Activated naive CD4-positive, alpha-beta T cell treated with anti-CD3 and anti-CD28 coated beads, Interleukin-2, amount 50 U/mL, for 72 hours (primary cell): ENCODE measurements at places on chromosomes 4 and X. TPM values are rescaled to one million over a fixed set of nuclear protein-coding genes. Genes with fewer than 3 reads are reported as not detected.
A peak's percentile ranks its signal among the peaks of the same experiment; 100 is the strongest.

DRD5 gene
- total RNA-seq: not detected

RIBC1 gene
- 1.7 TPM for total RNA-seq

GRCh38 chrX:48045410-48046311 lies 25.8 kb downstream of the ZNF630 start:
- DNase-seq: no peak

GRCh38 chr4:138222046-138222445 lies 20.1 kb downstream of the SLC7A11 start:
- DNase-seq: no peak

- no peak for DNase-seq
These were observed 95.8 kb downstream of the ATXN3L start for GRCh38 chrX:13223868-13224567.

DNA sequence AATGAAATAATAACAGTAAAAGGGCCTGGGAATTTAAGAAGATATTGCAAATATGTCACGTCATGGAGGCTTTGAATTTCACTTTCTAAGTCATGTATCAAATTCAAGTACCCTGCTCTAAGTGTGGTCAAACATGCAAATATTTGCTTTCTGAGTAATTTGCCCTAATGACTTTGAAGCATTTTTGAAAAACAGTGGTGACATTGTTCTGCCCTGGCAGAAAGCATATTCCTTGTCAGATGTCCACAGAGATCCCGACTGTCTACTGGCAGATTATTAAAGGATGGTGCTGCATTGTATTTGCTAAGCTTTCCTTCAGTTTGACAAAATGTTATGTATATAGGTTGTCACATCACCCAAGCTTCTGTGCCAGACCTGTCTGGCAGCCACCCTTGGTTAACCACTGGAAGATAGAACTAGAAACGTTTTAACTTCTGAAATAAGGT lies 92.5 kb downstream of the ANK2 start:
- no peak for DNase-seq

GRCh38 chr4:34939073-34939472 lies 1305.2 kb downstream of the ARAP2 start:
- DNase-seq: no peak

DNA sequence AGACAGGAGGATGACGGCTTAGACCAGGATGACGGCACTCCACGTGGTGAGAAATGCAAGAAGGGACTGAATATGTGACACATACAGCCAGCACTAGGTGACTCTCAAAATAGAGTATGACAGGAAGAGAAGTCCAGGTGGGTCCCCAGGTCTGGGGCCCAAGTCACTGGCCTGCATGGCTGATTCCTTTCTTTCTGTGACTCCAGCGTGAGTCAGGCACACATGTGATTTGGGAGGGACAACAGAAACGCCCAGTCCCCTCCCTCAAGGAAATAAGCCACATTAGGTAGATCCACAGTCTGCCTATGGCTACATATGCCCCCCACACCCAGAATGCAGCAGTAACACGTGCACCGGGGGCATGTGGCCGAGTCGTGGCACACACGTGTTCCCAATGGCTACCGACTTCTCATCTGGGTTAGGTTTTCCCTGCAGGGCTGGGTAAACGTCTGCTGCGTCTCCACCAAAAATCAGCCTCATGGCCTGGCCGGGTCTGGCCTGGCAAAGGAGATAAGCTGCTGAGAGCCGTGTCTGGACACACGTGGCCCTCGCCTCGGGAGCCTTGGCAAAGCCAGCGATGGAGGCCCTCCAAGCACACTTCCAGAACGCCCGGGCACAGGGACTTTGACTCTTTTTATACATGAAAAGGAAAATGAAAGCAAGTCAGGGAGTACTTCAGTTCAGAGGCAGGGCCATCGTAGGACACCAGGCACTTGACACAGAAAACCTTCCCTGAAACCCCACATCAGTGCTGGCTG lies 19.3 kb downstream of the SEL1L3 start:
- DNase-seq: no peak

GRCh38 chr4:55092504-55092903 lies 32.9 kb downstream of the KDR start:
- no peak for DNase-seq

DNA sequence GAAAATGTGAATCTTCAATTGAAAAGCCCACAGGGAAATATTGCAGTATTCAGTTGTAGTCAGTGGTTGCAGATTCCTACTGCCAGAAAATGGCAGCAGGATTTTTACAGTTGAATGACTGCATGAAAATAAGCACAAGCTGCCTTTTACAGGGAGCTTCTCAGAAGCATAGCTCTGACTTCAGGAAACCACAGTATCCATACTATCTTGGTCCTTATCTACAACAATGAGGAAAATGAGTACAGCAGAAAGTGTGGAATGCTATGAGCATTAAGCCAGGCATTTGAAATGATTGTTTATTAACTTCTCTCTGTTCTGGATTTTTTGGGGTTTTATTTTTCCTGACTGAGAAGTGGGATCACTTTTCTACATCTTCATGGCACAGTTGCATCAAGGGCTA lies 34.6 kb upstream of the PRRG1 start:
- no peak for DNase-seq

DNA sequence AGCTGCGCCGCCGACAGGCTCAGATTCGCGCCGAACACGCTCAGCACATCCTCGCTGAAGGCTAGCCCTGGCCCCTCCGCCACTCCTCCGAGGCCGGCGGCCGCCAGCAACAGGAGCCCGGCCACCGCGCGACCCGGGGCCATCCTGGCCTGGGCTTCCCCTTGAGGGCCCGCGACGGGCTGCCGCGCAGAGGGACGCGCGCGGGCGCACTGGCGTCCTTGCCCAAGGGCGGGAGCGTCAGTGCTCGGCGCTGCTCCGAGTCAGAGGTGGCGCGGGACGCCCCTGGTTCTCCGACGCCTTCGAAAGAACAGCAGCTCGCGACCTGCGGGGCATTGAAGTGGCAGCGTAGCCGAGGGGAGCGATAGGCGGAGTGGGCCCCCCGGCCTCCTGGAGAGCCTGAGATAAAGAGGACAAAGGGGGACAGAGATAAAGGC lies 745 bp downstream of the SLC39A8 start:
- DNase-seq: peak; percentile 85

DNA sequence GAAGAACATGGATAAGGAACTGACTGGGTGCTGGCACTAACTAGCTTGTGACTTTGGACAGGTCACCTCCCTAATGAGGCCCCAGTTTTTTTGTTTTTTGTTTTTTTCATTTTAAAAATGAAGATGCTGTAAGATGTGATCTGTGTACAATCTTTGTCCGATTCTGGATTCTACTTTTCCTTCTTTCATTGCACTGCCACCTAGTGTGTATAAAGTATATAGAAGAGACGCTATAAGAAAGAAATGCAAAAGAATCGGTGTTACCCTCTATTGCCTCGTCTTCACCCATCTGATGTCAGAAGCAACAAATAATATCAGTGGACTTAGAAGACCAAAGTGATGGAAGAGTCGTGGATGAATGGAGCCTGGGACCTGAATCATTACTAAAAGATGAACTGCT lies 58.6 kb upstream of the P2RY10 start:
- DNase-seq: no peak

GRCh38 chr4:84644087-84644486 lies 61.2 kb downstream of the CDS1 start:
- DNase-seq: no peak

DNA sequence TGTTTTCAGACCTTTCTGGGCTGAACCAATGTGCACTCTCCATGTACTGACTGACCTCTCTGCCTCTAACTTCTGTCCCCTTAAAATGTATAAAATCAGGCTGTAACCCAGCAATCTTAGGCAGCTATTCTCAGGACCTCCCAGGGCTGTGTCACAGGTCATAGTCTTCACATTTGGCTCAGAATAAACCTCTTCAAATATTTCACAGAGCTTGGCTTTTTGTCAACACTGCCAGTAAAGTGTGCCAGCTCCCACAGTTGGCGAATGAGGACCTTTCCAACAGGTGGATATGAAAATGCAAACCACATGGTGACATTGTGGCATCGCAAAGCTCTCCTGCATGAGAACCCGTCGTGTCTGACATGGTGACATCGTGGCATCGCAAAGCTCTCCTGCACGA lies 76.4 kb downstream of the ACOX3 start:
- DNase-seq: no peak

DNA sequence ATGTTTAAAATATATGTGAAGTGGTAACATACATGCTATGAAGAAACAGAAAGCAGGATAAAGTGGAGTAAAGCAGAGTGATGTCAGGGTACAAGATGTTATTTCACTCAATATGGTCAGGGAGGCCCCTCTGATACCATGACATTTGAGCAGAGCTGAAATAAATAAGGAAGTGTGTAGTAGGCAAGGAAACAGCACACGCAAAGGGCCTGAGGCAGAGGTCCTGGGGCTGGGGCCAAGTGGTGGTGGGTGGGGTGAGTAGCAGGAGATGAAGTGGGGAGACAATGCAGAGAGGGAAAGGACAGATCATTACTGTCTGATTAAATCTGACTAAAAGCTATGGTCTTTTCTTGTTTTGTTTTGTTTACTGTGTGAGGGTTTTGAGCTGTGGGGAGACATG lies 61.1 kb downstream of the FAM13A start:
- no peak for DNase-seq

DNA sequence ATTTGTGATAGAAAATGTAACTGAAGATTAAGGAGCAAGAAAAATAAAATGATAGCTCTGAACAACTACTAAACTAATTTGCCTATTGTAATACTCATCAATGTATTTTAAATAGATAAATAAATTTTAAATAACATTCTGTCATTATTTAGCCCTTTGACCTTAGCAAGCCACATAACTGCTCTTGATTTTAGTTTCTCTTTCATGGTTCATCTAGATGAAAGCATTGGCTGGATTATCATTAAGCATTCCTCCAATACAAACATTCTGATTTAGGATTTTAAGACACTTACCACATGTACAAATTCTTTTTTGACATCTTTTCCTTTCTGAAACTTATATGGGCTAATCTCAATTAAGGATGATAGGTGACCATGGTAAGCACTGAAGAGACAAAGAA lies 8.5 kb downstream of the ETNPPL start:
- no peak for DNase-seq

DNA sequence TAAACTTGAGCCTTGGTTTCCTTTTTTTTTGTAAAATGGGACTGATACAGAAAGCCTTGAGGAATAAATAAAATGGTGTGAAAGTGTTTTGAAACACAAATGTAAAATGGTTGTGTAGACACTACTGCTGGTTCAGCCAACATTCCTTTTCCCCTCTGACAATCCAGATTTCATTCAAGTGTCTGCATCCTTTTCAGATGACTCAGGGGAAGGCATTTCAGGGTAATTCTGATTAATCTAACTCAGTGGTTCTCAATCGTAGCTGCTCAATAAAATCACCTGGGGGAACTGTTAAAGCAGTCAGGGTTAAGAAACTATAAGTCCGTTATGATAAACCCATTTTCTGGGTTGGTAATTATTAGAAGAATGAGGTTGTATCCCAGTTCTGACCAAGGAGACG lies 4.6 kb downstream of the ARHGAP10 start:
- no peak for DNase-seq

GRCh38 chr4:6362243-6362885 lies 92.7 kb downstream of the WFS1 start:
- DNase-seq: no peak

DNA sequence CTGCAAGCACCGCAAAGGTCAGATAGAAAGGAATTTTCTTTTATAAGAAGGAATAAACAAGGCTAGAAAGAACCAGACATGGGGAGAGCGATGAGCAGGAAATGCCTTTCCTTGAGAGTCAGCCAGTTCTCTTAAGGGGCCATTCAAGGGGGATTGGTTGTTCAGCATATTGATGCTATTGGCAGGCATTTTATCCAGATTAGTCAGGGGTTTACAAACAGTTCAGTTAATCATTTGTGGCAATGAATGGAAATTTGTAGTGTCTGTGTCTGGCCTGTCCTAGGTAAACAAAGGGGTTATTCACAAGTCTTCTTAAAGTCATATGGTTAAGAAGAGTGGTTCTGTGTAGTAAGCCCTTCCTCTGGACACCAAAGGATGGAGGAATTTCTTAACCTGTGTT lies 184.7 kb upstream of the FRMPD4 start:
- DNase-seq: no peak

- no peak for DNase-seq
These were observed at the start of gene KLKB1 for GRCh38 chr4:186227221-186227620. KLKB1 (plus strand) TSS chr4:186227507; CDS start chr4:186228196, 689 bp downstream.

DNA sequence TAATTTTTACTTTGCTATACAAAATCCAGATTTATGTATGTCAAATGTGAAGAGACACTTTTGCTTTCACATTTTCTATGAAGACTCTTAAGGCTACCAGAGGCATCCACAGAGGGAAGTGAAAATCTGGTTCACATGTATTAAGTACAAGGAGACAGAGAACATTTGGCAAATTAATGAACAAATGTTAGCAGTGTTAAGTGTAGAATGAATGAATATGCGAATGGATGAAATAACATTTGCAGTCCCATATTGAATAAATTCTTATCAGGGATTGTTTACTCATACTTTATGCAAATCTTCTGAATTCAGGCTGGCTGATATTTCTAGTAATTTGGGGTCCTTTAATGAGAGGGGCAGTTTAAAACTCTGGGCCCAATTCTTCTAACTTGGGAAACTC lies 159.9 kb downstream of the LDB2 start:
- no peak for DNase-seq
